ENCODE measurements at places on chromosomes 2 and 18. TPM values are rescaled to one million over a fixed set of nuclear protein-coding genes. Genes with fewer than 3 reads are reported as not detected.

DNA sequence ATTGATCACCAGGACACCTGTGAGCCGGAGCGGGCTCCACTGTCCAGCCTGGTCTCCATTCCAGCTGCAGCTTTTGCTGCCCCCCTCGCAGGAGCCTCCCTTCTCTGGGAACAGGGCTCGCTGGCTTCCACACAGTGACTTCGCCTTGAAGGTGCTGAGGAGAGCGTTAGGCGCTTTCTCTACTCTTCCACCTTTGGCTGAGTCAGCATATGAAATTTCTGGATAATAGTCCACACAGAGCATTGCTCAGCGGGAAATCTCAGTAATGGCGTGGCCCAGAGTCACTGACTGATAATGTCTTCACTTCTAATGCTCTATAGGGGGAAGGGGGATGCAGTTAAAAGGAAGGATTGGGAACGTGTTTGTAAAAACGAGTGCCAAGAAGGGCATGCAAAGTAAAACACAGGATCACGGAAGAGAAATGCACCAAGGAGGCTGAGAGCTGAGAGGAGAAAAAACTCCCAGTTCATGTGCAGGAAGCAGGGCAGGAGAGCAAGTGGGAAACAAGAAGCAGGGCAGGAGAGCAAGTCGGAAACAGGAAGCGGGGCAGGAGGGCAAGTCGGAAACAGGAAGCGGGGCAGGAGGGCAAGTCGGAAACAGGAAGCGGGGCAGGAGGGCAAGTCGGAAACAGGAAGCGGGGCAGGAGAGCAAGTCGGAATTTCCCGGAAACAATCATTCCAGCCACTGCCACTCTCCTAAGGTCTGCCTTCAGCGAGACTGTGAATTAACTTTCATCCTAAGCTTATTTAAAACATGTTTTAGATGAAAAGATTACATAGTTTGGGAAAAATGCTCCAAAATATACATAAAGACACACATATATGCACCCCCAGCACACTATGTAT lies 77.7 kb downstream of the MYT1L start:
- no peak for DNase-seq

- DNase-seq = no peak
Observed at GRCh38 chr2:28538134-28538533, 42.3 kb downstream of the PLB1 start.

GRCh38 chr18:23281626-23282436 lies 146.5 kb downstream of the CABLES1 start:
- DNase-seq = no peak

DNA sequence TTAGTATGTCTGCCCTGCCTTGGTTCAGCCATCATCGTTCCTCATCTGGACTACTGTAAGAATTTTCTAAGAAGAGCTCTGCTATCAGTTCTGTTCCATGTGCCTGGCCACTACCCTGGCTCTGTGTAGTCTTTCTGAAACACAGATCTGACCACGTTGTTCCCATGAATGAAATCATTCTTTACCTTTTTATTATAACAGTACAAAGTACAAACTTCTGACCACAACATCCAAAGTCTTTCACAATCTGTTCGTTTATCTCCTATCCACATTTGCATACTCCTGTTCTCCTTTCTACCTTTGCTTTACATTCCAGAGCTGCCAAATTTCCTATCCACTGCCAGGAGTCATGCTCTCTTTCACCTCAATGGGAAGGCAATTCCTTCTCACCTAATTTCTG lies 284.6 kb upstream of the LRP1B start:
- DNase-seq = no peak

DNA sequence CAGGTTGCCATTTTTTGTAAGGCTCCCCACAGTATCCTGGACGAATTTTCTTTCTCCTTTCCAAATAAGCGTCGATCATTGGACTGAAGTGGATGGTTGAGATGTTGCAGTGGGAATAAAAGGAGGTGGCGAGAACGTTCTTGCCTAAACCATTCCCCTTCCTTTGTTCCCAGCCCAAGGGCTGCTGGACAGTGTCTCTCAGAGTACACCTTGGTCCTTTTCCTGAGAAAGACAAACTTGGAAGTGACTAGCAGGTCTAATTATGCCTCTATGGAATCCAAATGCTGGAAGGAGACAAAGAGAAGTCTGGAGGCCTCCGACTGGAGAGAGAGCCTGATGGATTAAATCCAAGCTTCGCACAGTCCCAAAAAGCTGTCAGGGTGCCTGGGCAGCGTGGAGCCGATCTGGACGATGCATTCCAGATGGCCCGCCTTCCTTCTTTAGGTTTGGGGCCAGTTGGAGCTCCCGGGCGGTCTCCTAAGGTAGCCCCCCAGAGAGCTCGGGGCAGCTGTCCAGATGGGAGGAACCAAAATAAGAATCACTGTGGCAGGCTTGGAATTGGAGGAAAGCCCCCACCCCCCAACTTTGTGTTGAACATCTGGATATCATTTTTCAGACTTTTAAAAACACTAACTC lies 186.8 kb downstream of the TMEM247 start:
- DNase-seq = peak; percentile 83

AQP4 gene
- total RNA-seq = 1.9 TPM

DNA sequence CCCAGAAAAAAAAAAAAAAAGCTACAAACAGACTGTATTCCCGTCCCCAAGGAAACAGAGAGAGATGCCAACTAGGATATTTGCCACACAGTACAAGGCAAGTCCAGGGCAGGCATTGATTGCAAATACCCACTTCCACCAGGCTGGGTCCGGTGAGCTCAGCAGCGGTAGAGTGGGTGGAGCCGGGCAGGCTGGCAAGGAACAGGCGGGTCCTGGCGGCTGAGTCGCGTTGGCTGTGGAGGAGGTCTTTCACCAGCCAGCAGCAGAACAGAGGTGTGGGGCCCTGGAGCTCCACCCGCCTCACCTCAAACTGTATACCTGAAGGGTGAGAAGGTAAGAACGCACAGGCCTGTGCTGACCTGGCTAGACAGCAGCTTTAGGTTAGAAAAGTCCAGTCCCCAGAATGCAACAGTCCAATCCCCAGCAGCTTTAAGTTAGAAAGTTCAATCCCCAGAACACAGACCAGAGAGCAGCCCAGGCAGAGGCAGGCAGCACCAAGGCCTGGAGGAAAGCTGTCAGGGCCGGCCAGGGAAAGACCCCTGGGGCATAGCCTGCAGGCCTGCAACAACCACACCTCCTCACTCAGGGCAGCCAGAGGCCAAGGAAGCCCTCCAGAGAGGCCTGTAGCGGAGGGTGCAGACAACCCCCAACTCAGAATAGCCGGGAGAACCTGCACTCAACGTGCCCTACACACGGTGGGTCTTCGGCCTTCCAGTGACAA lies 21.9 kb upstream of the MTERF4 start:
- DNase-seq = no peak

RNF125 gene
- total RNA-seq = 3.5 TPM

DNA sequence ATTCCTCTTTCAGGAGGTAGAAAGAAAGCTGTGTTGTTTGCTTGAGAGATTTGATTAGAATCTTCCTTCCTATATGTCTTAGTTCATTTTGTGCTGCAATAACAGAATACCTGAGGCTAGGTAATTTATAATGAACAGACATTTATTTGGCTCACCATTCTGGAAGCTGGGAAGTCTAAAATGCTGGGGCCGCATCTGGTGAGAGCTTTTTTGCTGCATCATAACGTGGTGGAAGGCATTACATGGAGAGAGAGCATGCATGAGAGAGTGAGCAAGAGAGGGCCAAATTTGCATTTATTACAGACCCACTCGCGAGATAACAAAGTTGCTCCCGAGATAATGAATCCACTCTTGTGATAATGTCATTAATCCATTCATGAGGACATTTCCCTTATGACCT lies 34.4 kb downstream of the APLF start:
- DNase-seq = no peak

GRCh38 chr18:49858309-49859020 lies 45.1 kb upstream of the ACAA2 start:
- peak; percentile 55 for DNase-seq
